ENCODE measurements at places on chromosomes 2 and 18.
A peak's percentile ranks its signal among the peaks of the same experiment; 100 is the strongest.

DNA sequence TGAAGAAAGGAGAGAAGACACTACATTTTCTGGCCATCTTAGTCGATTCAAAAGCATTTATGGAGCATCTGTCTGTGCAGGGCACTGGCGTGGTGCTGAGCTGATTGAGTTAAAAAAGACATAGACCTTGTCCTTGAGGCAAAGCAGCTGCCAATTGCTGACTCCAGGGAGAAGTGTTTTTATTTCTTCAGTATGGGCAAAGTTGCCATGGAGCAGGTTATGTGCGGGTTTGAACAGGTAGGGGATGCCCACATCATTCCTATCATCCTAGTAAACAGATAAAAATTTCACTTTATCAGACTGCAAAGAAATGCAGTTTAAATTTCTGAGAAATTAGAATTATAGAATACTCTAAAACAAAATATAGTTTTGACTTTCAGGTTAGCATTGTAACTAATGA, 125.8 kb downstream of the NUP35 start:
- no peak for DNase-seq

DNA sequence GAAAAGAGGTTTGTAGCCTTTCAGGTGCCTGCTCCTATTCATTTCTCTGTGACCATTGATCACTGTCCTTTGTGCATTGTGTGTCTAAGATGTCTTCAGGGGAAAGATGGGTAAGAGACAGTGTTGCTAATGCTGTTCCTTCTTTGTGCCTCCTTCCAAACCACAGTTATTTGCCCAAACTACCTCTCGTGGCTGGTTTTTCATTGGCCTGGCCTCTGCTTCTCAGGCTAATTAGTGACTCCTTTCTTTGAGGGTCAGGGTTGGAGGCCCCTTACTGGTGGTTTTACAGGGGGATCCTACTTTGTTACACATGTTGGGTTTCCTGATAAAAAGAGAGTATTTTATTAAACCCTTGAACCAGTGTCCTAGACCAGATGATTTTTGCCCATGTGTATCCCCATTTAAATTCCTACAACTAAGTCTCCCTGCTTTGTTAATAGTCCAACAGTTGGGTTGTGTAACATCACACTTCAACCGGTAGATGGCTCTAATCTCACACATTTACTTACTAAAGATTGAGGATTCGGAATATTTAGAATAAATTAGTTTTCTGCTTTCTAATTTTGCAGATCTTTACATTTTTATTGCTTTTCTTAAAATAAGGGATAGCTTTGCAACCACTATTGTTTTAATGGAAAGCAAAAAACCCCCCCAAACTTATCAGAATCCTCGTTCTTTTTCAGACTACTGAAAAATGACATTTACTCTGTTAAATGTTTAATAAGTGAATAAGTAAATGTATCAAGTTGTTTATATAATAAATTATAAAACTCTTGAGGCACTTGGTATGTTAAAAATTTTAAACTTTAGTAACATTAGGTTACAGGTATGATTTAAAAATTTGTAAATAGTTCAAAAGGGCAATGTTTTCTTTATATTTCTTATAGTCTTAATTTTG, 2.4 kb downstream of the MARS2 start:
- no peak for DNase-seq

DNA sequence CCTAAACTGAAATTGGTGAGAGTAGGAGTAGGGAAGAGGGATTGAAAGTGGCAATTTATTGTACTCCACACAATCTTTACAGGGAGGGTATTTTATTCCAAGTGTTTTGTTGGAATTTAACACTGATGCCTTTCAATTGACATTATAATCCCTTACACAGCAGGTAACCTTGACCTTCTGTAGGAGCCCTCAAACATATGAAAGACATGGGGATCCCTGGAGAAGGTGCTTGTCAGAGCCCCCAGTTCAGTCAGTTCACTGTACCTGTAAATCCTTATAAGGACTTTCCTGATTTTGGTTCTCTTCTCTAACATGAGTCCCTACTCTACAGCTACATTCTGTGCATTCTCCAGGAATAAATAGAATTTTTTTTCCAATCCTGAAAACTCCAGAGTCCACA, 384.9 kb upstream of the NRP2 start:
- no peak for DNase-seq

- DNase-seq, result no peak
These were observed 193.2 kb upstream of the ITGA4 start for GRCh38 chr2:181264001-181264400.

- DNase-seq, result peak; percentile 56
These were observed 10.4 kb upstream of the LRRFIP1 start for GRCh38 chr2:237616734-237617586.

DNA sequence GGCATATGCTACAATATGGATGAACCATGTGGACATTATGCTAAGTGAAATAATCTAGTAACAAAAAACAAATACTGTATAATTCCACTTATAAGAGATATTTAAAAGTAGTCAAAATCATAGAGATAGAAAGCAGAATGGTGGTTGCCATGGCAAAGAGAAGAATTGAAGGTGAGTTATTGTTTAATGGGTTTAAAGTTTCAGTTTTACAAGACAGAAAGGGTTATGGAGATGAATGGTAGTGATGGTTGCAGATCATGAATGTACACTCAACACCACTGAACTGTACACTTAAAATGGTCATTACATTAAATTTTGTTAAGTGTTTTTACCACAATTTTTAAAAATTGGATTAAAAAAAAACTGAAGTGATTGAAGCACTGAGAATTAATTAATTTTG, 298.2 kb upstream of the ZC3H15 start:
- DNase-seq, result no peak

GRCh38 chr2:30373881-30374302, 73.2 kb upstream of the LCLAT1 start:
- no peak for DNase-seq

- no peak for DNase-seq
These were observed 506.6 kb downstream of the ERBB4 start for GRCh38 chr2:212032032-212032431.

GRCh38 chr2:22143840-22144239, 1020.1 kb downstream of the TDRD15 start:
- no peak for DNase-seq

DNA sequence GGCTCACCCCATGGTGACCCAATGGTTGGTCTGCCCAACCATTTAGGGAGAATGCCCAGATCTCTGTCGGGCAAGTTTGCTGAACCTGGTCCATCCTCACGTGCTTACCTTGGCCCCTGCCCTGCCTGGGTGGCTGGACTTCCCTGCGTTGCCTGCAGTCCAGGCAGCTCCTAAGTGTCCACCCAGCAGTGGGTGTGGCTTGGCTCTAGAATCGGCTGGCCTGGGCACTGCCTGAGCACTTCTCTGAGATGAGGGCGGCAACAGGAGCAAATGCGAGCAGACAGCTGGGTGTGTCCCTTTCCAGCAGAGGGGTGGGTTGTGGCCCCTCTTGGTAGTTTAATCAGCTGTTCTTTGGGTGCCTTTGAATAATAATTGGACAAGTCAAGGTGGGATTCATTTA, 11.3 kb downstream of the PCARE start:
- DNase-seq, result no peak
